NB4 (cell line): ENCODE measurements at places on chromosomes 7 and 10.

- DNase-seq = no peak
Observed at GRCh38 chr10:44069573-44069972, 315.3 kb downstream of the CXCL12 start.

GRCh38 chr7:70506434-70506833, 625.5 kb upstream of the GALNT17 start:
- DNase-seq = peak; percentile 33

GRCh38 chr10:28060031-28060607, 61.2 kb upstream of the ODAD2 start:
- DNase-seq = no peak

DNA sequence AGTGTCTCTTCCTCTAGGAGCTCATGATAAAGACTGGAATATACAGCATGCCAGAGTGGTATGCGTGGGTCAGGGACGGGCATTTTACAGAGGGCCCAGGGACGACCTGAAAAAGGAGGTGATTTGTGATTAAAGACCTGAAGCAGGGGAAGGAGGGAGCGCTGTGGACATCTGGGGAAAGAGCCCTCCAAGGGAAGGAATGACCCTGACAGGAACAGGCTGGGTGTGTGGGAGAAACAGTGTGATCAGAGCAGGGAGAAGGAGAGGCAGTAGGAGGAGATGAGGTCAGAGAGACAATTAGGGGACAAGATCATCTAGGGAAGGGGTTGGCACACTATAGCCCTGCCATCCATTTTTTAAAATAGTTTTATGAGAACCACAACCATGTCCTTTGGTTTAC, 3.4 kb upstream of the RASSF4 start:
- DNase-seq = no peak

GRCh38 chr7:4527988-4528636, 154.0 kb upstream of the FOXK1 start:
- DNase-seq = no peak

DNA sequence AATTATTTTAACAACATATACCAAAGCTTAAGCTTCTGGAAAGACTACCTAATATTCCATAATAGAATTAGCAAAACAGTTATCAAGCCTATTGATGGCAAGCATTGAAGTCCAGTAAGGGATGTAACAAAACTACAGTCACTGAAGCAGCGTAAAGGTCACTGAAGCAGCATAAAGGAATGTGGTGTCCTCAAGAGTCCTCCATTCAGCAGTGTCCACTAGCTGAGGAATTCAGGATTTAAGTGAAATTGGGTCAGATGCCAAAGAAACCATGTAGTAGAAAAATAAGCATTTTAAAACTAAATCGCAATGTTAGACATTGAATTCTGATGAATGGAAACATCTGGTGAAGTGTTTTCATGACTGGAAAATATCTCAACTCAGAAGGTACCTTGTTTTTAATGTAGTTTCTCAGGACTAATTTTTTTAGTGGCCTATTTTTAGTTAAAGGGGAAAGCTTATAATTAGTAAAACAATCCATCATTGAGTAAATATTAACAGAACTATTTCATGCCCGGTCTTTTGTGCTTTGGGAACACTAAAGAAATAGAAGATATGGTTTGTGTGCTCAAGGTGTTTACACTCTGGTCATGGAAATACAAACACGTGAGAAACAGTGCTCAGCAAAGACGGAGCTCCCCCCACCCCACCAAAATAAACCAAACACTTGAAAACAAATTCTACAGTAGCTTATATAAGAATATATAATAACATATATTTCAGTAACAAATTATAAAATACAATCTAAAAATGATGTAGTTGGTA, 121.4 kb downstream of the CDK14 start:
- no peak for DNase-seq

- DNase-seq = no peak
Observed at GRCh38 chr10:133023216-133023843, 64.4 kb upstream of the ADGRA1 start.

DNA sequence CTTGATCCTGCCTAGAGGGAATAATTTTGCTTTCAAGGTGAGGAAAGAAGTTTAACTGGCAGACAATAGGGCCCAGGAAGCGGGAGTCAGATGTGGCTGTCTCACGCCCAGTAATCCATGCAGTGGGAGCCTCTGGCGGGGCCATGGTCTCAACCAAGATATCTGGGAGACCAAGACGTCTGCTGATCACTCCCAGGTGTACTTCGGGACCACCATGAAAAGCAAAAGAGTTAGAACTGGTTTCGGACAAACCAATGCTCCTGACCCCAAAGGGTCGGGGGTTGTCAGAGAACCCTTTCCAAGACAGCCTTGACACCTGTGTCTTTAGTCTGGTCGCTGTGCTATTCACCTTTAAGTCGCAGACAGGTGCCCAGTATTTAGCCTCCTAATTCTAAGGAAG, 256.9 kb upstream of the MBL2 start:
- no peak for DNase-seq

- no peak for DNase-seq
Observed at GRCh38 chr10:13924040-13924725, 337.4 kb downstream of the PRPF18 start.

- no peak for DNase-seq
Observed at GRCh38 chr7:41540601-41541000, 162.3 kb downstream of the INHBA start.

GRCh38 chr7:27564881-27565482, 97.7 kb downstream of the HIBADH start:
- no peak for DNase-seq

DNA sequence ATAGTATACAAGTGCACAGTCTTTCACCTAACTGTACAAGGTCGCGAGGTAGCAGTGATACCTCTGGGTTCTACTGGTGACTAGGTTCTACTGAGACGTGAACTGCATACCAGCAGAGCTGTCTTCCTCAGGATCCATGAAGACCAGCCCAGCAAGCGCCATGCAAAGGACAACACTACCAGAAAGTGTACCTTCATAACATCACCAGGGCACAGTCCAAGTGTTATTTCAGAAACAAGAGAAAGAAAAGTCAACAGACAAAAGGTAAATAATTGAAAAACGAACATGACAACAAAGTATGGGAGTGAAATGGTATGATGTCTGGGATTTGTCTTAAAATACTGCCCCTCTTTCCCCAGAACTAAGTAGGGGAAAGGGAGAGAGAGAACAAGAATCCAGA, 141.1 kb upstream of the ASAH2 start:
- DNase-seq = no peak

DNA sequence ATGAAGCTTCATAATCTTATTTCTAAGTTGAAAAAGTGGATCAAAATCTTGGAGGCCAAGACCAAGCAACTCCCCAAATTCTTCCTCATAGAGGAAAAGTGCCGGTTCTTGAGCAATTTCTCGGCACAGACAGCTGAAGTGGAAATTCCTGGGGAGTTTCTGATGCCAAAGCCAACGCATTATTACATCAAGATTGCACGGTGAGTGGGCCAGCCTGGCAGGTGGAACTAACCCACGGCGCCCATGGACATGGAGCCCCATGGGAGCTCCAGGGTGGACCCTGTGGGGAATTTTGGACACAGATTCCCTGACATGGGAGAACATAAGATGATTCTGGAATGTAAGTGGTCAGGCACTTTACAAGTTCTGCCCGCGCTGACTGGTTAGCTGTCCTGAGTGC, 125.9 kb downstream of the TRRAP start:
- DNase-seq = no peak

GRCh38 chr7:137395420-137395819, 51.9 kb upstream of the PTN start:
- DNase-seq = no peak

DNA sequence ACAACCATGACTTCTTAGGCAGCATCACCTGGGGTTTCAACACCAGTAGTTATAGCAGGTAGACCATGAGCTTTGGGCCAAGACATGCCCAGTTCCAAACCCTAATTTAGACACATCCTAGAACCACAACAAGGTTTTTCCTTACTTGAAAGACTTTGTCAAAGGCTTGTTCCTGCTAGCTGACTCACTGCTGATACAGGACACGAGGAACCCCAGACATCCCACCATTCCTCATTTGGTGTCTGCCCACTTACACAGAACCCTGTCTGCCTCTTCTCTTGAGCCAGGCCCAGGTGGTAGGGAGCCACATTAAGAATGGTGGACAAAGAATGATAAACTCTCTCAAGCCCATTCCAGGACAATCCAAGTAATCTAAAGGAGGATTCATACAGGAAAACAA, 109.0 kb downstream of the CCDC71L start:
- no peak for DNase-seq

GRCh38 chr10:27779462-27780015, 33.9 kb upstream of the MKX start:
- no peak for DNase-seq

GRCh38 chr7:2016021-2016631, 216.6 kb downstream of the MAD1L1 start:
- no peak for DNase-seq

GRCh38 chr10:24240041-24240751, 31.3 kb downstream of the KIAA1217 start:
- peak; percentile 3 for DNase-seq

DNA sequence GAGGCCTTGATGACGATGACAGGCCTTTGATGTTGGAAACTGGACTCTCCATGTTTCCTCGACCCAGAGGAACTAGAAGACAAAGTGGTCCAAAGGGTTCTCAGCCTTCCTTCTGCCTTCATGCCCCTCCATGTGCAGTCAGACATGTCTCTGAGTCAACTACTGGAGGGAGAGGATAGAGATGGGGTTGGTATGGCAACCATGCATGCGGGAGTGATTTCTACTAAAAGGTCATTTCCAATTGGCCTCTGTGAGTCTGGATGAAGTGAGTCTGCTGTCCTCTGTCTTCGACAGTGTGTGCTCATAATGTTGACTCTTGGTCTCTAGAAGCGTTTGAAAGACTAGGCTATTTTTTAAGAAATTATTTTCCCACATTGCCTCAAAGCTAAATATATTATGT, 29.2 kb downstream of the STK17A start:
- no peak for DNase-seq

DNA sequence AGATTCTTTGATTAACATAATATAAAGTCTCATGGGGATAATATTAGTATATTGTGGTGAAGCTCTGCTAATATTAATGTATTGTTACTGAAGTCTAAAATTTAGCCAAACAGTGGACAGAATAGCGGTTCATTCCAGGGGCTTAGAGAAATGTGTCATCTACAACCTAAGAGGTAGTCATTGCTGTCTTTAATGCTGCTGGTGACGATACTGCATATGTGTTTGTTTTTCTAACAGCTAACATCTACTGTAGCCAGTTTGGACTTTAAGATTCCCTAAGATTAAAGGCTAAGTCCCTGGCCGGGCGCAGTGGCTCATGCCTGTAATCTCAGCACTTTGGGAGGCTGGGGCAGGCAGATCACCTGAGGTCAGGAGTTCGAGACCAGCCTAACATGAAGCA, 102.0 kb upstream of the SAMD8 start:
- no peak for DNase-seq

DNA sequence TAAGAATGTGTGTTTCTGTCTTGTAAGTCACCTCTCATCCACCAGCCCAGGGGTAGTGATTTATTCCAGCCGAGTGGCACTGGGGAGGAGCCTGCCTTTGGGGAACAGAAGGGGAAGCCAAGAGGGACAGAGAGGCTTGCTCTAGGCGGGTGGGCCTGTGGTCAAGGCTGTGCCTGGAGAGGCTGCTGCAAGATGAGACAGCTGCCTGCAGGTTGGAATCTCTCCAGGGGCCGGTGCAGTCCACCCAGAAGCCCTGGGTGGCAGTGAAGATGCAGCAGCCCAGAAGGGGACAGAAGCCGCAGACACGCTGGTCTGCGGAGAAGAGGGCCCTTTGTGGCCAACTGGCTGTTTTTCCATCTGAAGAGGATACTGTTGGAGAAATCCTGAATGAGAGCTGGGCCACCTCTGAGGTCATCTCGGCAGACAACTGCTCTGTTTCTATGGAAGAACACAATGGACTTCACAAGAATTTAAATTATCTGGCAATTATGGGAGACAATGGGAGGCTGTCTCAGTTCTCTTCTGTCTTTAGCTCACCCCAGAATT, 175.7 kb downstream of the GFRA1 start:
- DNase-seq = no peak

DNA sequence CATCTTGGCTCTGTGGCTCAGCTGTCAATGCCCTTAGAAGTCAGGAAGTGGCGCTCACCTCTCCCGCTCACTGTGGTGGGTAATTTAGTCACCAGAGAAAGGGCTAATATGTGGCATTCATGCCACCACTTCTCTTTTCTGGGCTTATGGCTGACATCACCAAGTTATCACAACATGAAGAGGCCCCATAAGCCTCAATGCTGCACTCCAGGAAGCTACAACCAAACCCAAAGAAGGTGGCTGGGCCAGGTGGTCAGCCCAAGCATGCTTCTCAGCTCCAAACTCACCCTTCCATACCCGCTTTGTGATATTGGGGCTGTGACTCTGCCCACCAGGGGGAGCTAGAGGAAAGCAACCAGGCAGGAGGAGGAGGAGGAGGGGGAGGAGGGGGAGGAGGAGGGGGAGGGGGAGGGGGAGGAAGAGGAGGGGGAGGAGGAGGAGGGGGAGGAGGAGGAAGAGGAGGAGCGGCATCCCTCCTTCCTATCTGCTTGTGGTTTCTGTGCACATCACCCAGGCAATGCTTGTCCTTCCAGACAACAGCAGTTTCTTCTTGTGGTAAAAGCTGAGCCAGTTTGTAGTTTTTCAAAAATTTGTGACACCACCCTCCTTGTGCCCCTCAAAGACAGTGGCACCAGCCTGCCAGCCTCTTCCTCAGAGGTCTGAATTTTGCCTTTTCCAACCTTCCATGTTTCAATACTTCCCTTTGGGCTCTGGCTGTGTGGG, 42.1 kb downstream of the CYP26A1 start:
- DNase-seq = peak; percentile 78

DNA sequence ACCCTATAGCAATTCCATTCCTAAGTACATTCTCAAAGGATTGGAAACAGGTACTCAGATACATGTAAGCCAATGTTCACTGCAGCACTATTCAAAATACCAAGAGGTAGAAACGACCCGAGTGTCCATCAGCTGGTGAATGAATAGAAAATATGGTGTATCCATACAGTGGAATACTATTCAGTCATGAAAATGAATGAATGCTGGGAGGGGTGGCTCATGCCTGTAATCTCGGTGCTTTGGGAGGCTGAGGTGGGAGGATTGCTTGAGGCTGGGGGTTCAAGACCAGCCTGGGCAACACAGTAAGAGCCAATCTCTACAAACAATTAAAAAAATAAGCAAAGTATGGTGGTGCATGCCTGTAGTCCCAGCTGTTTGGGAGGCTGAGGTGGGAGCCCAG, 62.8 kb downstream of the CLEC2L start:
- no peak for DNase-seq
